ENCODE measurements at places on chromosomes 3 and 15.

DNA sequence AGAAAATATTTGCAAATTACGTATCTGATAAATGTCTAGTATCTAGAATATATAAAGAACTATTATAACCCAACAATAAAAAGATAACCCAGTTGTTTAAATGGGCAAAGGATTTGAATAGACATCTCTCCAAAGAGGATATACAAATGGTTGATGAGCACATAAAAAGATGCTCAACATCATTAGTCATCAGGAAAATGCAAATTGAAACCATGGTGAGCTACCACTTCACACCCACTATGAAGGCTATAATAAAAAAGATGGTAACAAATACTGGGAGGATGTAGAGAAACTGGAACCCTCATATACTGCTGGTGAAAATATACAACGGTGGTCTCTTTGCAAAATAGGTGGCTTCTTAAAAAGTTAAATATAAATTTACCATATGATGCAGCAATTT lies 28.0 kb downstream of the RAD51 start:
- no peak for DNase-seq

DNA sequence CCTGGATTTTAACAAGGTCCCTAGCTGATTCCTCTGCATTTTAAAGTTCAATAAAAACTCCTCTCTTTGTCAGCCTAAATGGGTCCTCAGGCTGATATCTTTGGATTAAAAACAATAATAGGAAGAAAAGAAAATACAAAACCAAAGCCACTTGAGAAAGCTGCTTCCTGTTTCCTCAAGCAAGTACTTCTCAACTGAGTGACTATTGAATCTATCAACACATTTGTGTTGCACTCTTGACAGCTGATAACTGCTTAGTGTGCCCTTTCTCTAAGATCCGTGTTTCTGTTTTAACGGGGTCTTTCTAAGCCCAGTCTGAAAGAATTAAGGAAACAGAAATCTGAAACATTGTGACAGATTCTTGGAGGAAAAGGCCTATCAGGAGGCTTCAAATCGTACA lies 410.7 kb downstream of the GRM7 start:
- DNase-seq = no peak

DNA sequence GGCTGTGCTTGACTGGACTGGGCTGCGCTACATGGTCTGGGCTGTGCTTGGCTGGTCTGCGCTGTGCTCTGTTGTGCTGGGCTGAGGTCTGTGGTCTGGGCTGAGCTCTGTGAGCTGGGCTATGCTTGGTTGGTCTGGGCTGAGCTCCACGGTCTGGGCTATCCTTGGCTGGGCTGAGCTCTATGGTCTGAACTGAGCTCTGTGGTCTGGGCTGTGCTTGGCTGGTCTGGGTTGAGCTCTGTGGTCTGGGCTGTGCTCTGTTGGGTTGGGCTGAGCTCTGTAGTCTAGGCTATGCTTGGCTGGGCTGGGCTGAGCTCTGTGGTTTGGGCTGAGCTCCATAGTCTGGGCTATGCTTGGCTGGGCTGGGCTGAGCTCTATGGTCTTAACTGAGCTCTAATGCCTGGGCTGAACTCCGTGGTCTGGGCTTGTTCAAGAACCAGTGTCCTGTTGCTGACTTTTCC lies 92.0 kb downstream of the PLXNA1 start:
- DNase-seq = no peak

DNA sequence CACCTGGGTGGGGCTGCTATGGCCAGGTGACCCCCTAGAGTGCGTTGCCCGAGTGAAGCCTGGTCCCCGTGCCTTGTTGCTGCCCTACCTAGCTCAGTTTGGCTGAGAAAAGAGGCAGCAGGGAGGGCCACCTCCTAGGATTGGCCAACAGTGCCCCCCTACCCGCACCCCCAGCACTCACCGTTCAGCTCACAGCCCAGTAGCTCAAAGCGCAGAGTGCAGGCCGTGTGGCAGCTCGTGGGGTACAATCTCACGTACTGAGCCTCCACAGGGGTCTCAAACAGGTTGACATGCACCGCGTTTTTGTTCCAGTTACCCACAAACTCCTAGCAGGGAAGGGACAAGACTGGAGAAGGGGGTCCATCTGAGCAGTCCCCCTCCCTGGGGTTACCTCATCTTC lies 7.6 kb downstream of the MFGE8 start:
- no peak for DNase-seq

DNA sequence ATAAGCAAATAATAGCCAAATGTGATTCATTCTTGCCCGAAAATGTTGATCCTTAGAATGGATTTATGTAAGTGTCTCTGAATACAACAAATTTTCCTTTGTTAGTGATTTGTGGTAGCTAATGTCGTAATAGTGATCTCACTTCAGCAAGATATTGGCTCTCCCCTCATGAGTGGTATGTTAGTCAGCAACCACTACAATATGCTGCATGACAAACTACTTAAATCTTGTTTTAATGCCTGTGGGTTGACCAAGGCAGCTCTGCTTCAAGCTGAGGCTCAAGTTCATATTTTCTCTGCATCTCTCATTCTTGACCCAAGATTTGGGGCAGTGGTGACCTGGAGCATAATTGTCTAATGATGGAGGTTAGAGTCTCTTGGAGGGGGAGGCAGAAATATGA lies 49.8 kb upstream of the GALNT15 start:
- no peak for DNase-seq
